ENCODE measurements at places on chromosomes 6 and 20.

- no peak for DNase-seq
Observed at GRCh38 chr6:21240709-21241108, 352.8 kb upstream of the SOX4 start.

DNA sequence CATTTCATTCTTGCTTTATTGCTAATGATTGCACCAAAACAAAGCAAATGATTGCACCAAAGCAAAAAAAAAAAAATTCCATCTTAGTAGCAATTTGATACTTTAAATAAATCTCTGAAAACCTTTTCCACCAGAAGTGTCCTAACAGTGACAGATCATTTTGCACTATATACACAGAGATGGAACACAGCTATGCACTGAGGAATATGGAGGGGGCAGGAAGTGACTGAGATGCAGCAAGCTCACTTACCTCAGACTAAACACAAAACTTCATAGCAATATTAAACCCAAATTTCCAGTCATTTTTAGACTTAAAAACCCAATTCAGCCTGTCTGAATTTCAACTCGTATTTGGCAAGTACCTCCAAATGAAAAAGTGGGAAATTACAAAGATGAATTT lies 41.2 kb downstream of the HIVEP2 start:
- DNase-seq, result no peak

- no peak for DNase-seq
Observed at GRCh38 chr6:100678027-100678426, 203.1 kb downstream of the ASCC3 start.

GRCh38 chr6:75775219-75775618 lies 26.2 kb downstream of the MYO6 start:
- DNase-seq, result no peak

GRCh38 chr6:156827382-156827781 lies 50.2 kb downstream of the ARID1B start:
- no peak for DNase-seq

- no peak for DNase-seq
Observed at GRCh38 chr20:57251344-57251743, 15.1 kb downstream of the BMP7 start.

- DNase-seq, result no peak
Observed at GRCh38 chr6:124825564-124825963, 136.7 kb upstream of the RNF217 start.

Measured in RPMI8226 (cell line).